Effector memory CD4-positive, alpha-beta T cell (primary cell): ENCODE measurements at places on chromosomes 3 and 15.

DNA sequence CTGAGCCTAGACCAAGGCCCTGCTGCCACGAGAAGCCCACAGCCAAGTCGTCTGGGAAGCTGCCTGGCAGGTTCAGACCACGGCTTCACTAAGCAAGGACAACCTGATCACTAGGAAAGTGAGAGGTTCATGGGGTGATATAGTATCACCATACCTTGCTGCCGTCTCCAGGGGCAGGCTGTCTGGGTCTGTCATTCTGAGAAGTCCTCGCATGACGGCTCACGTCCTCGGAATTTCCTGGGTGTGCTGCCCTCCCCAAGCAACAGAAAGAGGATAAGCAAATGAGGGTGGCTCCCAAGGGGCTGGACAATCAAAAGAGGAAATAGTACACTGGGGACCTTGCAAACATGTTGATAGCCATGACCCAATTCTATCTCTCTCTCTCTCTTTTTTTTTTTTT lies 207.4 kb upstream of the IGF1R start:
- no peak for DNase-seq

- DNase-seq: no peak
Observed at GRCh38 chr3:123076112-123076495, 9.3 kb downstream of the PDIA5 start.

DNA sequence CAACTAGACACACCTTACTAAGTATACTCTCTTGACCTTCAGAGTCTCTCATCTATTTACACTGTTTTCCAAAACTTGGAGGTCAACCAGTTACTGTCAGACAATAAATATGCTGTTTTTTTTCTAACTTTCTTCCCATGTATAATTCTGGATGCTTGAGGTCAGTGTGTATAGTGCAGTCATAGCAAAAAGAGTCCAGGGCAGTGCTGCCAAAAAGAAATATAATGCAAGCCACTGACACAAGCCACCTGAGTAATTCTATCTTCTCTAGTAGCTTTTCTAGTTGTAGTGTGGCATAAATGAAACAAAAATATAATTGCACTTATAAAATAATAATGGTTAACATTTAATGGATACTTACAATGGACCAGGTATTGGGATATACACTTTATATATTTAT lies 21.6 kb downstream of the GADL1 start:
- DNase-seq: no peak

DNA sequence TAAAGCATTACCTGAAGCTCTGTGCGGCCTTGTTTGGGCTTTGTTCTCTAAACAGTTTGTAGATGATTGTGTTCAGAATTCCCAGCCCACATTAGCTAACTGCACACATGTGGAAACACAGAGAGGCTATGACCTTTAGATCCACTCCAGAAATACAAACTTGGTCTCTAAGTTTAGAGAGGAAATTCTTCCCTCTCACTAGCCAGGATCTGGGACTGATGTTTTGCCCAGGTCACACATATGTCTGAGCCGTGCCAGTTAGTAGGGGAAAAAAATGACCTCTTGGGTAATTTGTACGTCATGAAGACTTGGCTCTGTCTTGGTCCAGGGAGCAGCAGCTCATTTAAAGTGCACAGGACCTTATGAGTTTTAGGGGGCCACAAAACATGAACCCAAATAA lies 223.1 kb downstream of the RBMS3 start:
- no peak for DNase-seq

- DNase-seq: no peak
Observed at GRCh38 chr3:12456441-12456840, 27.8 kb upstream of the TSEN2 start.

GRCh38 chr15:78307976-78308375 lies 8.6 kb upstream of the SKIC8 start:
- no peak for DNase-seq

DNA sequence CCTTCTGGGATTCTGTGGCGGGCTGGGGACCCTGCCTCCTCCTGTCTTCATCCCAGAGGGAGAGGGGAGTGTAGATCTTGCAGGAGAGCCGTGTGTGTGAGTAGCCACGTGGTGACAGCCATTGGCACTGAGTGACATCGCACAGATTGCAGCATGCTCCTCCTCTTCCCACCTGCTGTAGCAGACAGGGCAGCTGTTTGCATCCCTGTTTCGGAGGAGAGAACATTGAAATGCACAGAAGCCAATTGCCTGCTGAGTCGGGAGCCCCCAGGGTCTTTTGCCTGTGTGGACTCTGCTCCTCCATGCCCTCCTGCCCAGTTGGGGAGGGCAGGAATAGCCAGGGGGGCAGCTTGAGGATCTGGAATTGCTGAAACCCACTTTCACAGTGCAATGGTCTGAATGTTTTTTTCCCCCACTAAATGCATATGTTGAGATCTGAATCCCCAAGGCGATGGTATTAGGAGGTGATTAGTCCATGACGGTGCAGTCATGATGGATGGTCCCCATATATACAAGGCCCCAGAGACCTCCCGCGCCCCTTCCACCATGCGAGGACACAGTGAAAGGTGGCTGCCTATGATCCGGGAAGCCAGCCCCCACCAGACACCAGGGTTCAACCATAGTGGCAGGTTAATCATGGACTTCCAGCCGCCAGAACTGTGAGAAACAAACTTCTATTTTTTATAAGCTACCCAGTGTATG lies 66.8 kb downstream of the CHRNA7 start:
- no peak for DNase-seq

DNA sequence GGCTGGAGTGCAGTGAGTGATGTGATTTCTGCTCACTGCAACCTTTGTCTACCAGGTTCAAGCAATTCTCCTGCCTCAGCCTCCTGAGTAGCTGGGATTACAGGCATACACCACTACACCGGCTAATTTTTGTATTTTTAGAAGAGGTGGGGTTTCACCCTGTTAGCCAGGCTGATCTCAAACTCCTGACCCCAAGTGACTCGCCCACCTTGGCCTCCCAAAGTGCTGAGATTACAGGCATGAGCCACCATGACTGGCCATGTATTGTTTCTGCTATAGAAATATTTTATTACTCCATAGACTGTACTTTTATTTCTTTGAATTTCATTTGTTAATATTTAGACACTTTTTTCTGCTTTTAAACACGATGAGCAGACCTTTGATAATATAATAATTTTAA lies 60.4 kb downstream of the GTF2E1 start:
- DNase-seq: no peak

DNA sequence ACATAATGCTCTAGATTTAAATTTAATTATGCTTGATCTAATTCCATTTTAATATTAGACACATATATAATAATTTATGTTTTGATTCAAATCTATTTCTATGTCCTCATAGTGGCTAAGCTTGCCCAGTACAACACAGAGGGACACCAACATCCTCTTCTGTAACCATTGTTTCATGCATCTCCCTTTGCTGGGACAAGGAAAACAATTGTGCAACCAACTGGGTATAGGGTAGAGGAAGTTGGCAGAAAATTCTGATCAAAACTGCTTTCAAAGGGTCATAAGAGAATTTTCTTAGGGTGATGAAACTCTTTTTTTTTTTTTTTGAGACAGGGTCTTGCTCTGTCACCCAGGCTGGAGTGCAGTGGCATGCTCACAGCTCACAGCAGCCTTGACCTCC lies 121.4 kb upstream of the SGO1 start:
- DNase-seq: no peak

DNA sequence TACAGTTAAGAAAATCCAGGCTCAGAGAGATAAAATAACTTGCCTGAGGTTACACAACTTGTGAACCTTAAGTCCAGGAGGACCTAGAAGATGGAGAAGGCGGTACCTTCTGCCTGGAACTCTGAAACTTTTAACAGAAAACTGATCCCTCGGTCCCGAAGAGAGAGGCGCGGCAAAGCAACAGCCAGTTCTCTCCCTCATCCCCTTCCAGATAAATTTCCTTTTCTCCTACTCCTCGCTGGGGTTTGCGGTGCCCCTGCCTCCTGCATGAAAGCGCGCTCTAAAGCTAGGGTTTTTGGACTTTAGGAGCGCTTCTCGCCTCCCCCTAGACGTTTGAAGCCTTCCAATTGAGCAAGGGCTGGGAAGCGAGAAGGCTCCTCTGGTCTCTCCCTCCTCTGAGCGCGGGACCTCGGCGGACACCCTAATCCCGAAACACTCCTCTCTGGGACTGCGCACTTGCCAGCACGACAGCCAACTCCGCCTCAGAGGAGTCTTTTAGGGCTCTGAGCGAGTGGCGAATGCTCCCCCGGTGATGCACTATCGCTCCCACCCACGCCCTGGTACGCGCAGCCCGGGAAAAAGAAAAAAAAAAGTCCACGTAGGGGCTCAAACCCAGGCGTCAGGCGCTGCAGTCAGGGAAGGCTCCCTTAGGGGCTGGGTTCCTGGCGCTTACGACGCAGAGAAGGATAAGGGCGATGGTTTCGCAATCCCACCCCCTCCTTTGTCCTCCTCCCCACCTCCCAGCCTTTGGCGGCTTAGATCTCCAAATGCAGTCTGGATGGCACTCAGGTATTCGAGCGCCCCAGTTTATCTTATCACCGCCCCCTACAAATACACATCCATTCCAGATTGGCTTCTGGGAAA lies 7.9 kb upstream of the EOMES start:
- no peak for DNase-seq

- no peak for DNase-seq
Observed at GRCh38 chr3:80663426-80663825, 895.6 kb upstream of the ROBO1 start.

DNA sequence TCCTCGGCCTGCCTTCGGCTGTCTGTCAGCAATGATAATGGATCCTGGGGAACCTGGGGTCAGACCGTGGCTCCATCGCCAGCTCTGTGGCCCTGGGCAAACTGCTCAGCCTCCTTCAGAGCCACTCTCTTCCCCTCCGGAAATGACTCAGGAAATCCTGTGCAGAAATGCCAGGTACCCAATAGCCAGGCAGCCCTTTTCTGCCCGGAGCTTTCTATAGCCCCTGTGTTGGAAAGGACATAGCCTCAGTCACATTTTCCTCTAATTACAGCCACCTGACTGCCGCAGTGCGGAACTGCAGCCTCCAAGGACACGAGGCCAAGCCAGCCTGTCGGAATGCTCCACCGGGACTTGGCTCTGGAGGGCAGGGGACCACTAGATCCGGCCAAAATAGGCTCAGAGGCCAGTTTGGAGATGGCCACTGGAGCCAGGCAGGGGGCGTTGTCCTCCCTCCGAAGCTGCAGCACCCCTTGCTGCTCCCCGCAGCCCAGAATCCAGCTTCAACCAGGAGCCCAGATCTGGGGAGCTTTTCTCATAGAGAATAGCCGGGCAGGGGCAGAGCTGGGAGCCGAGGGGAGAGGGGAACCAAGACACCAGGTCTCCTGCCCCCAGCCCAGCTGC lies 11.6 kb upstream of the ZXDC start:
- no peak for DNase-seq

DNA sequence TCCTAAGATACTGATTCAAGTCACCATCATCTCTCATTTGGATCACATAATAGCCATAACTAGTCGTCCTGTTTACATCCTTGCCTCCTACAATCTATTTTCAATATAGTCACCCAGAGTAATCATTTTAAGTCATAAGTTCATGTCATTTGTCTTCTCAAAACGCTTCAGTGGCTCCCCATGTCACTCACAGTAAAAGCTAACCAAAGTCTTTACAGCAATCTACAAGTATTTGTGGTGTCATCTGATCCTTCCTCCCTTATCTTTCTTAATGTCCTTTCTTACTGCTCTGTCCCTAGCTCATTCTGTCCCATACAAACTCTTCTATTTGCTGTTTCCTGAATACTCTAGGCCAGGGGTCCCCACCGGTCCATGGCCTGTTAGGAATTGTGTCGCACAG lies 28.8 kb downstream of the GBE1 start:
- DNase-seq: no peak

GRCh38 chr3:152497457-152497856 lies 228.7 kb downstream of the MBNL1 start:
- DNase-seq: no peak

DNA sequence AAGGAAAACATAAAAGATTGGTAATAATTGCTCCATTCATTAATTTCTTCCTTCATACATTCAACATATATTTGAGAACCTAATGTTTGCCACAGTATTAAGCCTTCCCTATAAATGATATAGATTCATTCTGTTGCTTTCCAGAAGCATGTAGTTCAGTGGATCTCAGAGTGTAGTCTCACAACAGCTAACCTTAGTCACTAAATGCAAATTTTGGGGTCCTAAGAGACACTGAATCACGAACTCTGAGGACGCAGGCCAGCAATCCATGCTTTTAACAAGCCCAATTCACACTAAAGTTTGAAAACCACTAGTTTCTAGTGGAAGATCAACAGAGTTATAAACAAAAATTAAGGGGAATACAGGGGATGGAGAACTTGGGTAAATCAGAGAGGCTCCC lies 7.2 kb upstream of the AQR start:
- DNase-seq: no peak

DNA sequence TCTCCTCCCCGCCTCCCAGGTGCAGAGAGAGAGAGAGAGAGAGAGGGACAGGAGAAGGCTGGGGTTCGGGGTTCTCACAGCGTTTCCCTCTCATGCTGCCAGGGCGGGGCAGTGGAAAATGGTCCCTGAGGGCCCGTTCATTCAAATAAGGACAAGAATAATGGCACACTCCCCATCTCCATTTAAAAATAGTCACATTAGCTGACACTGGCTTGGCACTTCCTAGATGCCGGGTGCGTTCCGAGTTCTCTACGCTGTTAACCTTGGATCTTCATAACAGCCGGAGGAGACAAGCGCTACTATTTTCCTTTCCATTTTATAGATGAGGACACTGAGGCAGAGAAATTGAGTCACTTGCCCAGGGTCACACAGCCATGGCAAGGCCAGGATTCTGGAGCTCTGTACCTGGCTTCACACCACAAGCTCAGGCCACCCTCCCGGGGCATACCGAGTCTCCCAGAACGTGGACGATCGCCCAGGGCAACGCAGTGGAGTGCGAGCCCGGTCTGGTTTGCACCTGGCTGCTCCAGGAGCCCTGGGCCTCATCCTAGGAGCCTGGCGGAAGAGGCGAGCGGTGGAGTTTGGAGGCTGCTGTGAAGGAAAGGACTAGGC lies 608 bp upstream of the SLC6A6 start:
- no peak for DNase-seq

DNA sequence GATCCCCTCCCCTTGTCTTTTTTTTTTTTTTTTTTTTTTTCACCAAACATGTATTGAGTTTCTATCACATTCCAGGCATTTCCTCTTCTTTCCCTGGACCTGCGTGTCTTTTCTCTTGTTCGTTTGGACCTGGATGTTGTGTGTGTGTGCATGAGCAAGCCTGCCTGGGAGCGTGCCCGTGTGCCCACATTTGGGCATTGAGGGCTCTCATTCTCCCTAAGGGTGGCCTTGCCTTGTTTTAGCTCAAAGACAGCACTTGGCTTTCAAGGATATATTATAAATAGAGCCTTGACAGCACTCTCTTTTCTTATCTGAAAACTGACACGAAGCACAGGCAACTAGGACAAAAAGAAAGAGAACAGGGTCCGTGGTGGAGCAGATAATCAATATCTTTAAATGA lies 39.0 kb upstream of the SLC25A26 start:
- no peak for DNase-seq
